Stimulated activated CD4-positive, alpha-beta T cell treated with anti-CD3 and anti-CD28 coated beads, Interleukin-1b, Interleukin-23, amount 100 ng/mL, for 4 hours (primary cell): ENCODE measurements at places on chromosomes 5 and 9.

DNA sequence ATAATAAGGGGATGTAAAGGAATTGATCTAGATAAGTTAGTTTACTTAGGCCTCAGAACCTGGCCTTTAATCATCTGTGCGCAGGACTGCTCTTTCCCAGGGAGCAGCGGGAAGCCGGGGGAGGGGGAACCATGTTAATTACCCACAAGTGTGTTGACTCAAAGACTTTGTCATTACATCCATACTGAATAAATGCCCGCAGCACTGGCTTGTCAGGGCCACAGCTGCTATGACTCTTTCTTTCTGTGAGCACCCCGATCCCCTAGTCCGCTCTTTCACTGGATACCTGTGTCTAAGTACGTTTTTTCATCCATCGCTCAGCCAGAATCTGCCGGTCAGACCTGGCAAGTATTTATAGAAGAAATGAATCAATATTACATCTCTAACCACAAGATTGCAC lies 249.3 kb upstream of the DMRT1 start:
- no peak for DNase-seq

DNA sequence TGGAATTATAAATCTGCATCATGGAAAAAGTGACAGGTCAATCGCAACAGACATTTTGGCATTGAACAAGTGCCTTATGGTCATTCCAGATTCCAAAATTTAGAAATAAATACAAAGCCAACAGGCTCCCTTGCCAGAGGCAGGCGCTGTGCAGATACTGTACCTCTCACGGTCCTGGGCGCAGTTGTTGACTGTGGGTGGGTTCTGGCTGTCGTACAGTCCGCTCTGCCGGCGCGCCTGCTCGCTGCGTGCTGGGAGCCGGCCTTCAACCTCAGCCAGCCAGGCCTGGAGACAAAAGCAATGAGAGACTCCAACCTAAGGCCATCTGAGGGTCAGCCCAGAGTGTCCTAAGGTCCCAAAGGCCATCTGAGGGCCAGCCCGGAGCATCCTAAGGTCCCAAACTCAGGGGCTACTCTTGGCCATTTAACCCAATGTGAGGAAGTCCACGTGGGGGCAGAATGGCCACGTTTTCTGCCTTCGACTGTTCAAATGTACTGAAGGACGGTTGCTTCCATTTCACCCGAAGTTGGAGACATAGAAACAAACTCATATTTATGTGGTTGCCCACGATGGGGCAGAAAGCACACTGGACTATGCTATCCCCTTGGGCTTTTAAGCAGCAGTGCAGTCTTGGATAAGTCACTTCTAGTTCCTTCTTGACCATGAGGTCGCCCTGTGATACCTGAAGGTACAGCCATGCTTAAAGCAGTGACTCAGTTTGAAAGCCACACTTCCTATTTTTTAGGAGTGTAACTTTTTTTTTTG lies 65.2 kb downstream of the USP20 start:
- DNase-seq: no peak

GRCh38 chr9:98783518-98784226 lies 12.7 kb downstream of the ANKS6 start:
- no peak for DNase-seq

- DNase-seq: no peak
These were observed 42.1 kb downstream of the DTWD2 start for GRCh38 chr5:118946138-118946800.

DNA sequence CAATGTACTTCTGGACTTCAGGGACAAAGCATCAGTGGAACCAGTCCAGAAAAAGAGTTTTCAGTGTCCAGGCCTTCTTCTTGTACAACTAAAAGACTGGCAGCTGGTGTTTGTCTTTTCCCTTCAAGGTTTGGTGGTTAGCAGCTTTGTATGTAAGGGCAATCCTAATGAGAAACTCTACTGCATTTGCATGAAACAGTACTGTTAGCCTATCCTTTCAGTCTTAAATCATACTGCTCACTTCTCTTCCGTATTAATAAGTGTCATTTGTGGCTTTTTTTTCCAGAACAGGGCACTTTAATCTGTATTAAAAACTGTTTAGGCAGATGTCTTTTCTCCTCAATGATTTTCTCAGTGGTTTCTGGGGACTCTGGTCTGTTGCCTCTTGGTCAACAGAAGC lies 48.9 kb downstream of the FAM174A start:
- DNase-seq: no peak

DNA sequence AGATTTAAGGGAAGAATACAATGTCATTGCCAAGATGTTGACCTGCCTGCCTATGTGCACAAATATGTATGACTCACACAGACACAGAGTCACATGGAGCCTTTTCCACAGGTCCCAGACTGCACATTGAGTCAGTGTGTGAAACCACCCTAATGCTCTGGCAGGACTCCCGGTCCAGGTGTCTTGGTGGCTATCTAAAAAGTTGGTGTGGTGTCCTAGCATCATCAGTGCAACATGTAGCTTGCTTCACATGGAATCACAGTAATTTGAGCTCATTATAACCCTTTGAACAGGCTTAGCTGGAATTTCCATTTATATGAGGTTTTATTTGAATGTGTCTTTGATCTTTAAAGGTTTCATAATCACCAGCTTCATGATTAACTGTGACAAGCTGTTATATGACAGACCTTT lies 10.7 kb downstream of the IFNA5 start:
- DNase-seq: no peak

DNA sequence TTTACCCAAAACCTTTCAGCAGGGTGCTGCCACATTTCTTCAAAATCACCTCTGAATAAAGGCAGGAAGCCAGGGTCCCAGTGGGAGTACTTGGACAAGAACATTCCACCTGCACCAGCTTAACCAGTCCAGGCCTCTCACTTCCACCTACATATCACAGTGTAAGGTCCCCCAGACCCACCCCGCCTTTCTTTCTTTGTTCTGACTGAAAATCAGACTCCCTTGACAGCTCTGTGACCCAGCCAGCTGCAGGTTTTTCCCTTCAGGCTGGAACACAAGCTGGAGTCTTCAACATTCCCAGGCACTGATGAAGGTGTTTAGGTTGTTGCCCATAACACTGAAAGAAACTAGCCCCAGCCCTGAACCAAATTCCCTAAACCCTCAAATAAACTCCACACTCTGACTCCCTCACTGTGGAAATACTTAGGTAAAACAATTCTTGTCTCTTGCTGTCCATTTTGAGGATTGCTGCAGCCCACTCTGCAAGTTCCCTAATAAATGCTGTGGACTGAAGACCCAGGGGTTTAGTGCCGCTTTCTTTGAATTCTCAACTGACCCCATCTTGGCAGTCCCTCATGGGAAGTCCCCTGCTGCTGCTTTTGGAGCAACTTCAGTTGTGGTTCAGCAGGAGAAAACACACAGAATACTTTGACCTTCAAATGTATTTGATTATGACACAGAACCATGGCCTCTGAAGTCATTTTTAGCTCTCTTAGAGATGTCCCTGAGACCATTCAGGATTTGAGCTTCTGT lies 24.8 kb downstream of the P4HA2 start:
- DNase-seq: no peak

DNA sequence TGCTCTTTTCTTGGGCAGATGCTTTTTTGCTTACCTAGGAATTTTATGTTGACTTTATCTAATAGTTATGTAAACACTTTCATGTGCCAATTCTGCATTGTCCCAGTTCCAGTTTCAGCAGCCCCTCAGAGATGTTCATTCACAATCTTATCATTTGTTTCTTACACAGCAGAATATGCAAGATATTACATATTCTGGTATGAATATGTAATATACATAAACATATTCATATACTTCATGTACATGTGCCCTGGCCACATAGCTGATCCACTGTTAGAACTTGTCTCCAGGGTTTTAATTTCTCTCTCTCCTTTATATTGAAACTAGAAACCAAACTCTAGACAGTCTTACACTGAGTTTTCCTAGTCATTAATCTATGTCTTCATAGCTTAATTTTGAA lies 90.2 kb upstream of the PARP8 start:
- no peak for DNase-seq
